ENCODE measurements at places on chromosomes 7 and 10.

- peak; percentile 44 for DNase-seq
Measured at GRCh38 chr7:19665399-19666008, 43.3 kb downstream of the POLR1F start.

- DNase-seq, result no peak
Measured at GRCh38 chr7:22697876-22698606, 29.0 kb upstream of the IL6 start.

- no peak for DNase-seq
Measured at GRCh38 chr10:72044417-72045041, 43.8 kb downstream of the SPOCK2 start.

- DNase-seq, result no peak
Measured at GRCh38 chr10:9294865-9295264, 1240.4 kb downstream of the GATA3 start.

GRCh38 chr7:132118641-132119040 is 457.6 kb downstream of the PLXNA4 start:
- no peak for DNase-seq

- no peak for DNase-seq
Measured at GRCh38 chr10:99497343-99498025, 35.3 kb upstream of the NKX2-3 start.

DNA sequence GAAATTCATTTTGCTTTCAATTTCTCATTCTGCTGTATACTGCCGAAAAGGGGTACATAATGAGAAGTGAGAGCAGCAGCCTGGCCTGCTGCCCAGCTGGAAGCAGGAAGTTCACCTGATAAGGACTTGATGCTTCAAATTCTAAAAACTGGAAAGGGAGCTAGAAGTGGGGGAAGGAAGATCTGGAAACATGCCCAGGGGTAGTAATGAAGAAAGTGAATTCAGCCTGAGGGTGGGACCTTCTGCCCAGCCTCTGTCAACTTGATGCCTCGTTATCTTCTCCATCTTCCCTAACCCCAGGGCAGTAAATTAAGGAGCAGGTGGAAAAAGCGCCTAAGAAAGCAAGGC is 69.4 kb downstream of the ARMH3 start:
- no peak for DNase-seq

DNA sequence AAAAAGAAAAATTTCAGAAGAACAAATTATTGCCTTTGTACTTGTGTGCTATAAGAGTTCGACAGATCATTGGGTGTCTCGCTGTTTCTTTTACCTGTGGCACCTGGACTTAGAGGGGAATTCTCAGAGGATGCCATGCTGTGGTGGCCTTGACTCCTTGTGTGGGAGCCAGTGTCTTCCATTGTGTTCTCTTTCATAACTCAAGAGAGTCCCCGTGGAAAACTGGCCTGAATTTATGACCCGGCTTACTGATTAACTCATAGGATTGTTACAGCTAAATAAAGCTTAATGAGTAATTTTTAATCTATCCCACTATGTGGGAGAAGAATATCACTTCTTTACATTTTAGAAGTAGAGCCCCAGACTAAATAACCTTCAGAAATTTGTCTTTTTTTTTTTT is 54.5 kb downstream of the UBE3C start:
- no peak for DNase-seq

GRCh38 chr7:7693881-7694280 is 24.5 kb downstream of the RPA3 start:
- DNase-seq, result no peak

GRCh38 chr7:121547544-121548092 is 151.5 kb upstream of the FAM3C start:
- peak; percentile 61 for DNase-seq

DNA sequence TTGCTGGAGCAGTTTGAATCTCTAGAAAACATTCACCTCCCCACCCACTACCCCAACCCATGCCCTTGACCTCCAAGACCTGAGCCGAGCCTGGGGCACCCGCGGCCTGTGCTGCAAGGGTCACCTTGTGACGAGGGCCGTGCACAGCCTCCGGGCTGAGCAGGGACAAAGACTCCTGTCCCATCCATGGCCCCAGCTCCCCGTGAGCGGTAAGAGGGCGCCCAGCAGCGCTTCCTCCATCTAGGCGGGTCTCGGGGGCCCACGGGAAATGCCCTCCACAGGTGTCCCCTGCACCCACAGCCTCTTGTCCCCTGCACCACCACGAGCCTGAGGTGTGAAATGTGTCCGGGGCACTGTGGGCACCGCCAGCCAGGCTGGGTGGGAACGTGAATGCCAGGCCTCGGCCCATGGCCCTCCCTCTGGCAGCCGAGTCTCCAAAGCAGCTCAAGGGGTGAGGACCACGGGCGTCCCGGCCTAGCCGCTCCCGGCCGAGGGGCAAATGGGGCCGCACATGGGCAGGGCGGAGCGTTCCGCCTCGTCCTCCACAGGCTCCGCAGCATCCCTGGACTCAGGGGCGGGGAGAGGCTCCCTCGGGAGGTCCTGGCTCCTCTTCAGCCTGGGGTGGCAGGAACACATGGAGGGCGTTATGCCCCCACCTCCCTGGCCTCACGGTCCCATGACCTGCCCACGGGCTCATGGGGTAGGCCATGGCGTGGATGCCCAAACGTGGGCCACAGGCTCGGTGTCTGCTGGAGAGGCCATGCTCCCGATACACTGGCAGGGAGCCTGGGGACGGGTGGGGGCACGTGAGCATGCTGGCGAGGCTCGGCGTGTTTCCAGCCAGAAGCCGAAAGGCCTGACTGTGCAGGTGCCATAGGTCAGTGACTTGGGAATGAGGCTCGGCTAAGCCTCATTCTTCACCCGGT is 21.1 kb downstream of the DPYSL4 start:
- DNase-seq, result no peak

GRCh38 chr7:152459724-152460251 is 24.0 kb upstream of the KMT2C start:
- no peak for DNase-seq

- no peak for DNase-seq
Measured at GRCh38 chr10:97759158-97759887, 12.5 kb downstream of the SFRP5 start.

- DNase-seq, result no peak
Measured at GRCh38 chr10:89861584-89862301, 160.4 kb downstream of the KIF20B start.

DNA sequence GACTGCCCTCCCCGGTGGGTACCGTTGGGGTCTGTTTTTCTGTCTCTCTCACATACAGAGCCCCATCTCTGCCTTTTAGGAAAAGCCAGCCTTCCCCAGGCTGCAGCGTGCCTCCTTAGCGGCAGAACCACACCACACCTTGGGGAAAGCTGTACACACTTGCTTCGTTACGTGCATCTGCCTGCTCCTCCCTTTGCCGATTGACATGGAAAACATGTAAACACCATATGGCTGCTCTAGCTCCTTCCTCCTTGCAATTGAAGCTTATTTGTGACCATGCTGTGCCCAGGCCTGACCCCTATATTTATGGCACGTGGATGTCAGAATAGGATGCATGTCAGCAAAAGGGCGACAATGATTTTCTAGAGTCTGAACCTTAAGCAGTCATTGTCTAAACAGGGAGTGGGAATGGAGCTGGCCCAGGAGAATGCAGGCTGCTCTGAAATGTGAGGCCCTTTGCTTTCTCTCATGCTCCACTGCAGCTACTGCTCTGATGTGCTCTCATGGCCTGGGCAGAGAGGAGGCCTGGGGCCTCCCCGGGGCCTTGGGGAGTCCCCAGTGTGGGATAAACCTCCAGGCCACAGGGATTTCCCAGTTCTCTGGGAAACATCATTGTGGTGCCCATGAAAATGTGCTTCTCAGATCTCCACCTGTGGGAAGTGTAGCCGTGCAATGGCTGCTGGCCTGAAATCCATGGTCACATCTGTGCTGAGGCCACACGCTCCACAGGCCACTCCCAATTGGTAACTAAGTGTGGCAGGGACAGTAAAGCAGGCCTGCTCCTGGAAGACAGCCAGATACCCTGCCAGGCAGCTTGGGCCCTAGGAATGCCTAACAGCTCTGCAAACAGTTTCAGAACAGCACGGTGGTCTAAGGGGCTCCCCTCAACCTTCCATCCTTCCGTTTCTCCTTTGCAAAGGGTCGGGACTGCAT is 18.6 kb downstream of the PDE6C start:
- DNase-seq, result no peak

- DNase-seq, result no peak
Measured at GRCh38 chr7:49773218-49773935, at the start of gene VWC2. TSS of gene VWC2 (plus strand) at chr7:49773638. CDS start at chr7:49775436, 1,798 bp downstream.

GRCh38 chr7:39683216-39683845 is 60.0 kb downstream of the RALA start:
- DNase-seq, result no peak

DNA sequence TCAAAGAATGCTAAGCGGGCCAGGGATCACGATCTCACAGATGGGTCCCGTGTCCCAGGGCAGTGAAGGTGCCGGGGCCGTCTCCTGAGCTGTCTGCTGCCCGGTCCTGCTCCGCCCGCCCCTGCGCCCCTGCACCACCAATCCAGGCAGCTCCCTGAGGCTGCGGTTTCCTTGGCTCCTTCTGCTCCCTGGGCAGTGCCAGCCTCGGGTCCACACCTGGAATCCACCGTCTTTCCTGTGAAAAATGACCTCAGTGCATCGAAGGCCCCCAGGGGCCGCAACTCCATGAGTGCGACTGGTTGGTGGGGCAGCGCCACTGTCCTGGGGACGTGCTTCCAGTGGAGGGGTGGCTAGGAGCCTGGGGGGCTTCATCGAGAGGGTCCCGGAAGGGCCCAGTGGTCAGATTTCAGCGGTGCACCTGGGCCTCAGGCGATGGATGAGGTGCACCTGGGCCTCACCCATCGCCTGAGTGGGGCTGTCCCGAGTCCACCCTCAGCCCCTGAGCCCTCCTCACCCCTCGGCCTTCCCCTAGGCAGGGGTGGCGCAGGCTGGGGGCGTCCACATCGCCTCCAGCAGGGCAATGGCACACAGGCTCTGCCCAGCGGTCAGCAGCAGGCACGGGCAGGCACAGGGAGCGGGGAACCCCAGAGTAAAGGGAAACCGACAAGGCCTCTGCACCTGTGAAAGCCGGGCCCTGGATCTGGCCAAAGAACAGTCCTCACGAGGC is 27.2 kb downstream of the ADGRA1 start:
- no peak for DNase-seq

DNA sequence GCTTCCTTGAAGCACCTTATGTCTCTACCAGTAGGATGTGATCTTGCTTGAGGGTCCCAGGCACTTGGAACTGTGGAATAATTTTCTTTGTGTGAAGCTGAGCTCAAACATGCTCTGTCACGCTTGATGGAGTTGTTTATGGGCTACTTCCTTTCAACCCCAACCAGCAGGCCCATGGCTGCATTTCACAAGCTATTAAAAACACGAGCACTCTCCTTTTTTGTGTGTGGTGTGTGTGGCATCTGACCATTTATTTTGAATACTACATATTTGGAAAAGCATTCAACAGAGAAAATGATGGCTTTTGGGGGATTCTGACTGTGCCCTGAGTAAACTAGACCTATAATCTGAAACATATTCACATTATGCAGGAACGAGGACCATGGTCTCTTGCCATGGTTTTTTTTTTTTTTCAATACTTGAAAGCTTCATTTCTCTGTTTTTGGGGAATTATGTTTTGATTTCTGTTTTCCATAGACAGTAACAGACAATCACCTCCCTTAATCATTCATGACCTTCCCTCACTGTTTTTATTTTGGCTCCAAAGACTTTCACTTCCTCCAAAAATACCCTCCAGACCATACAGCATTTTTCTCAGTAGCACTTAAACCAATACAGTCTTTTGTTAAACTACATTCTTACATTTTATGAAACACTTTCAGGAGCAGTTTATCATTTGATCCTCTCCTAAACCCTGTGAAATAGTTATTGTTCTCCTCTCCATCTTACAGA is 233.6 kb upstream of the BMPER start:
- DNase-seq, result no peak

GRCh38 chr10:86155054-86155921 is 211.3 kb downstream of the GRID1 start:
- no peak for DNase-seq

DNA sequence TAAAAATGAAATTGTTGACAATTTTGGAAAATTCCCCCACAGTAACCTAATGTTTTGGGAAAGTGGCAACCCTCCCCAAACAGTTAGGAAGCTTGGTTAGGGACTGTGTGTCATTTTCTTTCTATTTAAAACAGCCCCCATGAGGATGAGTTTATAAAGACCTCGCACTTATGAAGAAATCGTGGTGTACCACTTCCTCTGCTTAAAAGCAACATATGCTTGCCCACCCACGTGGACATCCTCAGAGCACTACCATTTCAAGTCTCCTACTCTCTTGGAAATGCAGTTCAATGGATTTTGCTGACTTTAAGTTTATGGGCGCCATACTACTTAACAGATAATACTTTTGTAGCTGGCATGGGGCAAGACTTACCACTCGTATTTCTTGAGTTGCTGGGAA is 223.8 kb downstream of the DYNC1I1 start:
- DNase-seq, result no peak

- no peak for DNase-seq
Measured at GRCh38 chr7:152969839-152970238, 210.3 kb downstream of the ACTR3B start.

- DNase-seq, result peak; percentile 80
Measured at GRCh38 chr7:106175507-106175906, 63.4 kb upstream of the SYPL1 start.

GRCh38 chr7:31056775-31057346 is 4.8 kb downstream of the ADCYAP1R1 start:
- DNase-seq, result no peak

DNA sequence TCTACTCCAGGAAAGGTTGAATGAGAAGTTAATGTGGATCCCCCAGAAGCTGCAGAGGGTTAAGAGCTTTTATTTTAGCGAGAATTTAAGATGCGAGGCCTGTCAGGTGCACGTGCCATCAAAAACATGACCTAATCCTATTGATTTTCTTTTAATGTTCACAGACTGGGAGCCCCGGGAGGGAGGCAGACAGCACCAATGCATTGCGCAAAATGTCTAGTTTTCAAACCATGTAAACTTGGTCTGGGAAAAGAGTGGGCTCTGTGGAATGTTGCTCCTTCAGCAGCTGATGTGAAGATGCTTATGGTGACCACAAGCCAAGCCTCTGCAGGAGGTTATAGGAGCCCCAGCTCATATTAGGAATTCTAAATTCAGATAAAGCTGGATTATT is 172.0 kb upstream of the ITGB1 start:
- DNase-seq, result no peak

- no peak for DNase-seq
Measured at GRCh38 chr10:79038841-79039201, 29.9 kb upstream of the ZMIZ1 start.

GRCh38 chr7:32266932-32267475 is 196.8 kb upstream of the PDE1C start:
- no peak for DNase-seq

GRCh38 chr7:117612637-117613036 is 132.8 kb downstream of the CFTR start:
- no peak for DNase-seq

DNA sequence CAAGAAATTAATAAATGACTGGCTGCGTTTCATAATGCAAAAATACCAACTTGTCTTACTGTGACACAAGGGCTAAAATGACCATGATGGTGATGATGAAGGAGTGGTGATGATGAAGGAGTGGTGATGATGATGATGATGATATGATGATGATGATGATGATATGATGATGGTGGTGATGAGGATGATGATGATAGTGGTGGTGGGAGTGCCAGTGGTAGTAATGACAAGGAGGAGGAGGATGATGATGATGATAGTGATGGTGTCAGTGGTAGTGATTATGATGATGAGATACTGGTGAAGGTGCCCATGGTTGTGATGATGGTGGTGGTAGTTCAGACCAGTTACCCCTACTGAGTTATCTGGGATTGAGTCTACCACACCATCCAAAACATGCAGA is 265.9 kb downstream of the FGFR2 start:
- DNase-seq, result no peak

GRCh38 chr7:38524786-38525185 is 106.4 kb downstream of the AMPH start:
- DNase-seq, result no peak

- DNase-seq, result no peak
Measured at GRCh38 chr7:19752020-19752419, 21.4 kb downstream of the TMEM196 start.

All from NCI-H774 (cell line).